ENCODE measurements at places on chromosomes 12 and 14. TPM values are rescaled to one million over a fixed set of nuclear protein-coding genes. Genes with fewer than 3 reads are reported as not detected.

Gene LIN7A
- total RNA-seq, result 0.13 TPM

Gene BEST3
- total RNA-seq, result 0.25 TPM

Gene PMCH
- total RNA-seq, result not detected

Gene CACNA2D4
- 0.26 TPM for total RNA-seq

Gene RNASE4
- 26.9 TPM for total RNA-seq

Gene CCNB1IP1
- 38.6 TPM for total RNA-seq

Gene GZMH
- not detected for total RNA-seq

Gene SLC25A47
- total RNA-seq, result not detected

Gene GPRC5D
- not detected for total RNA-seq

Gene WDHD1
- total RNA-seq, result 5.9 TPM

Gene MORN3
- total RNA-seq, result 0.26 TPM

Gene IGF1
- 2.1 TPM for total RNA-seq

Gene GZMB
- not detected for total RNA-seq

Gene PRKD1
- 4.5 TPM for total RNA-seq

All from dermis microvascular lymphatic vessel endothelial cell (primary cell).